ENCODE measurements at places on chromosomes 4 and X.

DNA sequence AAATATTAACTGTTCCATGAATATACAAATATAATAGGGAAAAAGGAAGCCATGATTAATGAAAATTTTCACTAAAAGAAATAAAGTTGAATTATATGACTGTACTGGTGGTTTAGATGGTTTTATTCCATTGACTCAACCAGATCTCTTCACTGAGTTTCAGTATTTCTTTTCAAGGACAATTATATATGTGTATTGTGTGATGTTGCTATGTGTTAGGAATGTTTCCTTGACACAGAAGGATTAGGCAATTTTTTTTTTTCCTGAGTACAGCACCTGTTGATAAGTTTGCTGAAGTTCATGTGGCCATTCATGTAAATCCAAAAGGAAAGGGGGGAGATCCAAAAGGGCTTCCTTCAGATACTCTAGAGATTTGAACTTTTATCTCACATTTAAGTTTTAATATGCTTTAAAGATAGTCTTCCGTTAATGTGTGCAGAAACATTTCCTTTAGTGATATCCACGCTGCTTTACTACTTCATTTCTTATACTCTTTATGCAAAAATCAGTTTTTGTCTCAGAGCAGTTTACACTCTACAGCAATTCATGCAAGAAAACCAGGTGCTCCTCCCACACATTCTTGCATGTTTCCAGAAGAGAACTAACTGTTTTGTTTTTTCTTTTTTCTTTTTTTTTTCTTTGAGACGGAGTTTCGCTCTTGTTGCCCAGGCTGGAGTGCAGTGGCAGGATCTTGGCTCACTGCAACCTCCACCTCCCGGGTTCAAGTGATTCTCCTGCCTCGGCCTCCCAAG lies 249.1 kb downstream of the RPA4 start:
- peak; percentile 1 for DNase-seq

GRCh38 chrX:11380187-11380844 lies 87.1 kb downstream of the AMELX start:
- no peak for DNase-seq

GRCh38 chr4:5609306-5610007 lies 98.9 kb downstream of the EVC2 start:
- DNase-seq, result no peak

- no peak for DNase-seq
Measured at GRCh38 chr4:56296526-56296925, 90.8 kb downstream of the AASDH start.

- no peak for DNase-seq
Measured at GRCh38 chr4:153418558-153418957, 47.6 kb upstream of the TMEM131L start.

DNA sequence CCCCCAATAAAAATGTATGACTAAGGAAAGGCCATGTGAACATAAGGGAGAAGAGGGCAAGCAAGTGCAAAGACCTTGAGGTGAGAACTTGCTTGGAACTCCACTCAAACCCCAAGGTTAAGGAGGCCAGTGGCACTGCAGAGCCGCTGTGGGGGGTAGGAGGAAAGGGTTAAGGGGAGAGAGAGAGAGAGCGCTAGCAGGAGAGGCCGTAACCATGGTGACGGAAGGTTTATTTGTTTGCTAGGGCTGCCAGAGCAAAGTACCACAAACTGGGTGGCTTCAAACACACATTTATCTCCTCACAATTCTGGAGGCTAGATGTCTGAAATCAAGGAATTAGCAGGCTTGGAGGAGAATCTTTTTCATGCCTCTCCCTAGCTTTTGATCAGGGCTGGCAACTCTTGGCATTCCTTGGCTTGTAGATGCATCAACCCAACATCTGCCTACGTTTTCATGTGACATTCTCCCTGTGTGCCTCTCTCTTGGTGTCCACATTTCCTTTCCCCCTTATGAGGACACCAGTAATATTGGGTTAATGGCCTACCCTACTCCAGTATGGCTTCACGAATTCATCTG lies 35.2 kb downstream of the SMIM20 start:
- DNase-seq, result peak; percentile 79

DNA sequence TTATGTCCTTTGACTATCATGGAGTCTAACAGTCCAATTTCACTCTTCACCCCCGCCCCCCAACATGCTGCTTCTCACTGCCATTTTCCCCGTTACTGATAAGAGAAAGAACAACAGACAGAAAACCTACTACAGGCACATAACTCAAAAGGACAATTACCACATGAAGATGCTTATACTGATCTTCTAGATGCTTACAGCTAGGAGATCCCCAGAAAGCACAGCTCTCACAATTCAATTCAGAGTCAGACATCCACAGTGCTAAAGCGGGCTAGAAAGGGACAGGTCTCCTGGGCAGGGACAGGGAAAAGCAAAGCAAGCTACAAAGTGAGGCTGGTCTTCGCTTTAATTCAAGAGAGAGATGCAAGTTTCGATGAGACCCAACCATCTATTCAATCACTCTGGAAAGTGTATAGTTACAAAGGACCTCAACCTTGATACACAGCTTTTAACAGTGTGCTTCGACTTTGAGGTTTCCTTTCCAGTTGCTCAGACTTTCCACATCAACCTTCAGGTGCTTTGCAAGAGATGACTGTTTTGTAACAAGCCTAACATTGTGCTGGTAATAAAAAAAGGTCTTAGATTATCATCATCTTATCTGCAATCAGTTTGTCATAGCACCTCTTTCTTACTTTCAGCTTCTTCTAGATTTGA lies 60.9 kb downstream of the LEF1 start:
- DNase-seq, result no peak

- DNase-seq, result no peak
Measured at GRCh38 chr4:157012781-157013180, 41.2 kb upstream of the PDGFC start.
